ENCODE measurements at places on chromosomes 5 and 9.

GRCh38 chr5:65961633-65962032, 35.3 kb downstream of the ERBIN start:
- H3K36me3 ChIP-seq = peaks cover 5% of the 10 kb centered on the region
- H3K4me1 ChIP-seq = peaks cover 22% of the 10 kb centered on the region
- DNase-seq = no peak
- H3K27me3 ChIP-seq = no peaks in the 10 kb centered on the region
- peak overlapping the region; percentile 52 for H3K27ac ChIP-seq

DNA sequence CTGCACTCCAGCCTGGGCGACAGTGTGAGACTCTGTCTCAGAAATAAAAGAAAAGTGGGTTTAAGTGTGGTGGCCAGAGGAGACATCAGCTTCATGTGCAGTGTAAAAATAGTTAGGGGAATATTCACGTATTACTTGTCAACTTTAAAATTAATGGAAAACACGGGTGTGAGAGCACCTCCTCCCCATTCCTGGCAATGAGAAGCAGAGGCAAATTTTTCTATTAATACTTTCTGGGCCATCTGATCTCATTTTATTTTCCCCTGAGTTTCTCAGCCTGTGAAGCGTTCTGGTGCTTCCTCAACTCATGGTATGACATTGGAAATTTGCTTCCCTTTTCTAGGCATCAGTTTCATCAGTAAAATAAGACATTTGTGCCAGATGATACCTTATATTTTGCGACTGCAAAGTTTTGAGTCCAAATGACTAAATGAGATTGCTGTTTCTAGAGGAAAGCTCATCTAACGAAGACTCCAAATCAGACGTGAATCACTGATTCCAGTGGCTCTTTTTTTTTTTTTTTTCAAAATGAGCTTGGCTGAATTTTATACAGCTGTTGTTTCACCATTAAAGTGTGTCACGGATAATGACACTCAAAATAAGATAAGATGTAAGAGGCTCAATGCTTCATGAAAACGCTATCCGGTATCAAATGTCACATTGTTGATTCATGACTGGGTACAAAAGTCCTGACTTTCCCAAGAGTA, 104.6 kb downstream of the MSX2 start:
- no peak overlapping the region for H3K4me3 ChIP-seq
- DNase-seq = no peak
- no peaks in the 10 kb centered on the region for H3K36me3 ChIP-seq
- peaks cover 34% of the 10 kb centered on the region for H3K27me3 ChIP-seq

DNA sequence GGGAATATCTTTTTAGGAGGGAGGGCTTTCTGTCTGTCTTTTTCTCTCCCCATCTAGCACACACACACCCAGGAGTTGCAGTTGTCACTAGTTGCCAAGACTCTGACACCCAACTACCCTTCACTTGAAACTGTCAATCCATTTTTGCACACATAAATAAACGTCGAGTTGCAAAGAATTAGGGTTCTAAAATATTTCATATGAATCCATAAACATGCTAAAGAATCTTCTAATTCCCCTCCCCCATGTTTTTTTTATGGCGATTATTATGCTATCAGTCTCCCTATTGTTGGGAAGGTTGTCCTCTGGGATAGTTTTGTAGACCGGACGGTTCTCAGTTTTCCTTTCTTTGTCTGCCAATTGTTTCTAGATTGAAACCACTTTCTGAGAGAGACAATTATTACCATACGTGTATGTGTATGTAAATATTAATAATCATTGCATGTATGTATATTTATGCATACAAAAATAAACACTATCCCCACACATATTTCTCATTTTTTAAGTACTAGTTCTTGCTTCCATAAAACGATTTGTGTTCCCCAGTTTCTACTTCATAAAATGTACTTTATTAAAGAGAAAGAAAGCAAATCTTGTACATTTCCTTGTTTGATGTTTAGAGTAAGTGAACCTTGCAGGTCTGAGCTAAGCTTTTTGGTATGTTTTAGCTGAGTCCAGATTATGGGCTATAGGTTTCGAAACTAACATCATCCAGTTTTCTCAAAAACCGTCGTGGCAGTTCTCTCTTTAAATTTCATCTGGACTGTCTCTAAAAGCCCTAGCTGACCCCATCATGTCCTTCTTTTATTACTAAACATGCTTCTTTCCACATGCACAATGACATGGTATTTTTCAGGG, 165.0 kb upstream of the MPDZ start:
- H3K36me3 ChIP-seq = no peaks in the 10 kb centered on the region
- H3K4me1 ChIP-seq = peaks cover 9% of the 10 kb centered on the region
- no peak for DNase-seq
- H3K4me3 ChIP-seq = no peak overlapping the region
- no peaks in the 10 kb centered on the region for H3K27me3 ChIP-seq

DNA sequence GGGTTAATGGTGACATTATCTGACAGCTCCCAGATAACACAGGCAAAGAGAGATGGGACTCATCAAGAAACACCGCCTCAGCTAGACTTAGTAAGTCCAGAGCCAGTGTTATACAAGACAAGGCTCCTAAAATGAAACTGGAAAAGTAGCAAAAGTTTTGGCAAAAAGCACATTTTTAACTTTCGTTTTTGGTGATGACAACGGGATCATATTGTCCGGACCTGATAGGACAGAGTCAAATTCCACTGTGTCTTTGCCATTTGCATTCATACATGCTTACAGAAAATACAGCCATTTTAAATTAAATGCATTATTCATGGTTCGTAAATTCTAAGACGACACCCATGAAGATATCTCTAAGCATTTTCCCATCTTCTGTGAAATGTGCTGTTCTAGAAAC, 152.1 kb downstream of the CRB2 start:
- no peak overlapping the region for H3K4me3 ChIP-seq
- no peaks in the 10 kb centered on the region for H3K4me1 ChIP-seq
- H3K27ac ChIP-seq = no peak overlapping the region
- no peaks in the 10 kb centered on the region for H3K36me3 ChIP-seq

DNA sequence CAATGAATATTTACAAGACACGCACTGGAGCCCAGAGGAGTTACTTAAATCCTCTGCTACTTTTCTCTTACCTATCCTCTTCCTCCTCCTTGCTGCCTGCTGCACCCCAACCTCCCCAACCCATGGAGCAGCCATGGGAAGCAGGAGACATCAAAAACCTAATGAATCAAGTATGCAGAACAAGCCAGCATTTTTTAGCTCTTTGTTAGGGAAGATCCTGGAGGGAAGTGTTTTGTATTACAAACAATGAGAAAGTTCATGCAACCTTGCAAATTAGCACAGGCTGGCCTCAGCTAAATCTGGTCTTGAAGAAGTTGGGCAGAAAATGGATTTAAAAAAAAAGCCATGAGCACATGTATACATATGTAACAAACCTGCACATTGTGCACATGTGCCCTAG, 498.8 kb downstream of the KIF4B start:
- no peaks in the 10 kb centered on the region for H3K4me1 ChIP-seq
- DNase-seq = no peak
- H3K4me3 ChIP-seq = no peak overlapping the region
- H3K27ac ChIP-seq = no peak overlapping the region
- no peaks in the 10 kb centered on the region for H3K36me3 ChIP-seq
